ENCODE measurements at places on chromosomes 6 and 20.

DNA sequence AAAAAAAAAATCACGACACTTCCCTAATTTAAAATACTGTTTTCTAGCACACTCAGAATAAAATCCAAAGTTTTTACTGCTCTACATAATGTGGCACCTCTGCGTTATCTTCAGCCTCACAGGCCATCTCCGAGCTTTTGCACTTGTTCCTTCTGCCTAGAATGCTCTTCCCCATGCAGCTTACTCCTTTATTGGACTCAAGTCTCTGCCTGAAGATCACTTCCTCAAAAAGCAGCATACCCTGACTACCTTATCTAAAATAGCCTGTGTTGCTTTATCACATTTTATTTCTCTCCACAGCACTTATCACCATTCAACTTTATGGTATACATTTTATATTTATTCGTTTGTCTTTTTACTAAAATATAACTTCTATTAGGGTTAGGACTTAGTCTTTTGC is 2.3 kb downstream of the ZNF322 start:
- DNase-seq: no peak

- peak; percentile 64 for DNase-seq
These were observed 47.2 kb downstream of the FOXF2 start for GRCh38 chr6:1436334-1437306.

DNA sequence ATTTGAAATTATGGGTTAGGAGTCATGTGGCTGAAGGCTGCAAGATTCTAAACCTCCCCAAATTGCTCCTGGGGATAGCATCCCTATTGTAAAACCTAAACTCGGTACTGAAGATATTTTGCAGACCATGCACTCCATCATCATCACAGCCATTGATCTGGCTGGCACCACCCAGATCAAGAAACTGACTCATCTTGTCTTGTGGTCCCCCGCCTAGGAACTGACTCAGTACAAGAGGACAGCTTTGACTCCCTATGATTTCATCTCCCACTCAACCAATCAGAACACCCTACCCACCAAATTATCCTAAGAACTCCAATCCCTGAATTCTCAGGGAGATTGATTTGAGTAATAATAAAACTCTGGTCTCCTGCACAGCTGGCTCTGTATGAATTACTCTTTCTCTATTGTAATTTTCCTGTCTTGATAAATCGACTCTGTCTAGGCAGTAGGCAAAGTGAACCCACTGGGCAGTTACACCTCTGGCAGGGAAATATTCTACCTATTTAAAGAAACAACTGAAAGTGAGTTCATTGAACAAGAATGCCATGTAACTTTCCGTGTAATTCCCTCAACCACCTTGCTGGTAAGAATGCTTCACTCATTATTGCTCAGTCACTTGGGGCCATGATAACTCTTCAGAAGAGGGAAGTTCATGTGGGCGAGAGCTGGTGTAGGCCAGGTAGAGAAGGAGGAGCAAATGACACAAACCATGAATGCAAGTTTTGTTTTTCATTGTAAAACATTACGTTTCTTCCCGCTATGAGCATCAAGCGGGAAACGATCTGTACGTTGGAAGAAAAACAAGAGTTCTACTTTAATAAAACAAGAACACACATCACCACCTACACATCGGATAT is 602.9 kb upstream of the ARID1B start:
- no peak for DNase-seq

GRCh38 chr6:169800668-169801395 is 49.4 kb downstream of the ERMARD start:
- no peak for DNase-seq

- no peak for DNase-seq
These were observed 222.8 kb downstream of the LY86 start for GRCh38 chr6:6811128-6812009.

GRCh38 chr6:150004101-150004782 is 21.1 kb downstream of the RAET1L start:
- DNase-seq: no peak

DNA sequence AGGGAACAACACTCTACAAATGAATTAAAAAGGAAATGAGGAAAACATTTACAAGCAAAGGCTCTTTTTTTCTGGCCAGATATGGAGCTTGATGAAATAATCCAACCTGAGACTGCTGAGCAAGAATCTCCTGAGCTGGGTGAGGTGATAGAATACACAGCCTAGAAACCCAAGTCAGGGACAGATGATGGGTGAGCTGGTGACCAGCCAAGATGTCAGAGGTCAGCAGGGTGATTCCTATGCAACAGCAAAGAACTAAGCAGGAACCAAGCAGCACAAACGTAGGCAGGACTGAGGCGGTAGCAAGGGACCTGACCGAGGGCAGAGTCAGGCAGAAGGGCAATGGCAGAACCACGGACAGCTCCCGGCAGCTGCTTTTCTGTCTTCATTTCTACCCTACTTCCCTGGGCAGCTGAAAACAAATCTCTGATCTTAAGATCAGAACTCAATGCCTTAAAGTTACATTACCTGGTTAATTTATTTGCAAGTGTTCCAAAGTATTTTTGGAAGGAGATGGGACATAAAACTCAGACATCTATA is 75.1 kb downstream of the CDC40 start:
- DNase-seq: peak; percentile 78

DNA sequence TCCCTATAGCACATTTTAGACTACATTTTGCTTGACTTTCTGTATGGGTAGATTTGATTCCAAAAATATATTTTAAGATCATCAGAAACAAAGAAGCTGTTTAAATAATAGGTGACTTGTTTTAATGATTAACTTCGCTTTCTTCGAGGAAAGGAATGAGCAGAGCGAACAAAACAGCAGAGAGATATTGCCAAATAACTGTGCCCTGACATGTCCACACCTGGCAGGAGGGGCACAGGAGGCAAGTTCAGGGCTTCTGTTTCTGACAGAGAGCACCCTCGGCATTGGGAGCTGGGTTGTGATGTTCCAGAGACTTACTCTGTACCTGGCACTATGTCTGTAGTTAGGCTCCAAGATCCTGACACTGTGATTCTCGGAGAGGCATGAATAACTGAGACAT is 155.7 kb upstream of the SASH1 start:
- no peak for DNase-seq

DNA sequence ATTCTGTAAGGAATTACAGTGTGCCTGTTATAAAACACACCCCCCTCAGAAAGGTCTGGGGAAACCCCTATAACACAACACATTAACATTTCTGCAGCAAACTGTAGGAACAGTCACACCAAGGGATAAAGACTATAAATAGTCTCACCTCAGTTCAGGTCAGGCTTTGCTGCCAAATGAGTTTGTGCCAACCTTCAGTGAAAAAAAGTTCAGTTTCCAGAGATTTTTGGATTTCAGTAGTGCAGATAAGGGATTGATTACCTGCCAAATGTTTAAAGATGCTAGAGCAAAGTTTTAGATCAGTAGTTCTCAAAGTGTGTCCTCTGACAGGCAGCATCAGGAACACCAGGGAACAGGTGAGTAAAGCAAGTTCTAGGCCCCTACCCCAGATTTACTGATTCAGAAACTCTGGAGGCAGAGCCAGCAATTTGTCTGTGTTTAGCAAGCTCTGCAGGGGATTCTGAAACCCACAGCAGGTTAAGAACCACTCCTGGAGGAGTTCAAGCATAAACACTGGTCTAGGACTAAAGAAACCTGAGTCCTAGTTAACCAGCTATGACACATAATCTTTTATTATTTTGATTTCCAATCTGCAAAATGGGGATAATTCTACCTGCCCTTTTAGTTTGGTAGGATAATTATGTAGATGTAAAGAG is 111.0 kb downstream of the RCAN2 start:
- DNase-seq: no peak

DNA sequence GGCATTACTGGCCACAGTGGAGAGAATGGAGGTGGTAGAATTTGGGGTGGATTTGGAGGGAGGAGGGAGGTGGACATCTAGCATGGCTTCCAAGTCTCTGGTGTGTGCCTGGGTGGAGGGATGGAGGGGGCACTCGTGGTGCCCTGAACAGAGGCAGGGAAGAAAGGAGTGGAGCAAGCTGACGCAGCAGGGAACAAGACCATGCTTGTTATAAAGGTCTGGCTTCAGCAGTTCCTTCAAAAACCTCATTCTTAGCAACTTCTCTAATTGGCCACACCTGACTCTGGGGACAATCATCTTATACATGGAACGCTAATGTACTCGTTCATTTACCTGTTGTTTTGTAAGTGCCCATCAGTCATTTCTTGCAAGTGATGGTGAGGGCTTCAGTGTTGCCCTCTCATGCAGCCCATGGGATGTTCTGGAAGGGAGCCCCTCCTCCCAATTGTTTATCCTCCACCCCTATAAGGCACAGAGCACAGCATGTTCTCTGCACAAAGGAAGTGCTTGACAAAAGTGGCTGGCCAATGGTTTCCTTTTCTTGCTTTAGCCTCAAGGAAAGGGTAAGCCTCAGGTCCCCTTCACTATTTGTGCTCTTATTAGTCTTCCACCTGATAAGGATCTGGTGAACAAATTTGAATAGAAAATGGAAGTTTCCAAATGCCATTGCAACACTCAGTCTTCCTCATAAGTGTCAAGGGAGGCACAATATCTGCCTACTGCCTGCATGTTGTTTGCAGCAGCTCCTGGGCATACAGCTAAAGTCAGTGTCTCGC is 39.3 kb downstream of the GFOD1 start:
- no peak for DNase-seq

- DNase-seq: no peak
These were observed 636.9 kb downstream of the MMUT start for GRCh38 chr6:48826152-48826515.

DNA sequence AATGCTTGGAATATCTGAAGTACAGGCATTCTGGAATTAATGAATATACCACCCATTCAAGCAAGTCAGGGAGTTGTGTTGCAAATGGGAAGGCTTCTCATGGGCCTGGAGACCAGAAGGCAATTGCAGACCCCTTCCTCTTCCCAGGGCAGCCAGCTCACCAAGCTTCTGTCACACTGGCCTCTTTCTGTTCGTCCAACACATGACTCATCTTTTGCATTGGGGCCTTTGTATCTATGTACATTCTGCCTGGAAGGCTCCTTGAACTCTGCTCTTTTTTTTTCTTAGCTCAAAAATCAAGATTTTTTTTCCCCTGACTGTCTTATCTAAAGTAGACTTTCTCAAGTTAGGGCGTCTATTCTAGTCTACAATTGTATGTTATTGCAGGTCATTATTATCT is 132.9 kb upstream of the MYLIP start:
- no peak for DNase-seq

DNA sequence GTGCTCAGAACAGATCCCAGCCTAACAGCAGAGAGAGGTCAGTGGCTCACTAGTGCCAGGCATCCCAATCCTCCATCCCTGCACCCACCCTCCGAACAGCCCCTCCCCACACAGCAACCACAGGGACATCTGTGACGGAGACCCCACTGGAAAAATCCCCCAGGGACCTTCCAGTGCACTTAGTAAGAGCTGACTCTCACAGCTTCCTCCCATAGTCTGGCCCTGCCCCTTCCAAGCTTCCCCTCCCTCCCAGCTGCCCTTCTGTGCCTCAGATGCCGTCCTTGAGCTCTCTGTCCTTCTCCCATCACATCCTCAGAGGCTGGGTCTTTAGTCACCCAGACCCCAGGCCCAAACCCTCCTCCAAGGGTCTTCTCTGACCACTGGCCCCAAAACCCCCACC is 9.7 kb upstream of the THBS2 start:
- DNase-seq: no peak

DNA sequence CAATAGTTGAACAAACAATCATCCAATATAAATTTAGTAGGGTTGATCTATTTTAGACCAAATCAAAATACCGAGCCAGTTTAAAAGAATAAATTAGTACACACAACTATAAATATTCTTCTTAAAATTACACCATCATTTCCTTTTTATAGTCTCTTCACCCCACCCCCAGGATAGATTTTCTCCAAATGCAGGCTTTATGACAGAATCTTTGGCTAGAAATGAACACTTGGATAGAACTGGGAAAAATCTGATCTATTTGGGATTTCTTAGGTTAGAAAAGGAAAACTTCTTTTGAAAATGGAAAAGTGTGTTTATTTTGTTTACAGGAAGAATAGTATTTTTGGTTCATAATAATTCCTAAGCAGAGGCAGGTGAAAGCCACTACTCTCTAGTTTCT is 74.6 kb downstream of the HMGN3 start:
- DNase-seq: no peak

- DNase-seq: no peak
These were observed 231.5 kb upstream of the BTBD3 start for GRCh38 chr20:11686195-11686594.

- no peak for DNase-seq
These were observed 137.3 kb downstream of the HDGFL1 start for GRCh38 chr6:22706651-22707050.

- no peak for DNase-seq
These were observed 192.8 kb downstream of the LY86 start for GRCh38 chr6:6781172-6781872.

DNA sequence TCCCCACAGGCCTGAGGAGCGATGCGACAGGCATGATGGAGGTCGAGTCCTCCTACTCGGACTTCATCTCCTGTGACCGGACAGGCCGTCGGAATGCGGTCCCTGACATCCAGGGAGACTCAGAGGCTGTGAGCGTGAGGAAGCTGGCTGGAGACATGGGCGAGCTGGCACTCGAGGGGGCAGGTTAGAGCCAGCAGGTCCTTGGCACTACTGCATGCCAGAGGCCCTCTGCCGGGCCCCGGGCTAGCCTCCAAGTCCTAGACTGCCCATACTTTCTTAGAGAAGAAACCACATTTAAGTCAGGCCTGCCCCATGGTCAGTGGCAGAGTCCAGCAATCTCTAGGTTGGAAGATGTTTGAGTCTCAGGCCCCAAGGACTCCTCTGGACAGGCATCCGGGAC is 32.1 kb downstream of the PKIG start:
- DNase-seq: no peak

- DNase-seq: no peak
These were observed 65.5 kb downstream of the GMDS start for GRCh38 chr6:2179950-2180349.

DNA sequence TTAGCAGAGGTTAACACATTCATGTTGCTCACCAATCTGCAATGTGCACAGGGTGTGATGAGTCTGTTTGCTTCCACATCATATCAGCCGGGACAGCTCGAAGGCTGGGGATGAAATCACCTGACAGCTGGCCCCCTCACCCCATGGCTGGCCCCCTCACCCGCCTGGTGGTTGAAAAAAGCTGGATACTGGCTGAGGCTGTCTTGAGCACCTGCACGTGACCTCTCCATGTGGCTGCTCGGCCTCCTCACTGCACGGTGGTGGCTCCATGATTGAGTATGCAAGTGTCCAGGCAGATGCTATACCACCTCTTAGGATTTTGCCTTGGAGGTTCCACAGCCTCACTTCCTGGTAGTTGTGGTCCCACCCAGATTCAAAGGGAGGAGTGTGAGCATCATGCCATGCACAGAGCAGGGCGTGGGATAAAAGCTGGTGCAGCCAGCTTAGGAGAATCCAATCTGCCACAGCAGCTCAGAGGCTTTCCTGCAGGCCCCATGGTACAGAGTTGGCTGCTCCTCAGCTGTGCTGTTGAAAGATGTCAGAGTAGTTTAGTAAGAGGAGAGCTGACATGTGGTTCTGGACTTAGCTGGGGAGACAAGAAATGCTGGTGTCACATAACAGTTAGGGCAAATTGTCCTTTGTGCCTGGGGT is 29.6 kb upstream of the SYNDIG1 start:
- no peak for DNase-seq

DNA sequence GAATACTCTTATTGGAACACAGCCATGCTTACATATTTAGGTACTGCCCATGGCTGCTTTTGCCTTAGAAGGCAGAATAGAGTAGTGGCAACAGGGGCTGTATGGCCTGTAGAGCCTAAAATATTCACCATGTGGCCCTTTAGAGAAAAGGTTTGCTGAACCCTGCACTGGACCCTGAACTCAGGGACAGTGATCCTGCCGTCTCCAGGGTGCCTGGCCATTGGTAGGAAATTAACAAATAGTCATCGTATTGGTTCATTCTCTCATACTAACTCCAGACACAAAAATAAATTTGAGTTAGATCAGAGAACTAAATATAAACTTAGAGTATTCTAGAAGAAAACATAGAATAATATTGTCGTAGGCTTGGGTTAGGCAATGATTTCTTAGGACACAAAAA is 181.4 kb downstream of the BCAS1 start:
- DNase-seq: no peak

Measured in nephron progenitor cell (in vitro differentiated cells).